ENCODE measurements at places on chromosomes 7 and 10.

DNA sequence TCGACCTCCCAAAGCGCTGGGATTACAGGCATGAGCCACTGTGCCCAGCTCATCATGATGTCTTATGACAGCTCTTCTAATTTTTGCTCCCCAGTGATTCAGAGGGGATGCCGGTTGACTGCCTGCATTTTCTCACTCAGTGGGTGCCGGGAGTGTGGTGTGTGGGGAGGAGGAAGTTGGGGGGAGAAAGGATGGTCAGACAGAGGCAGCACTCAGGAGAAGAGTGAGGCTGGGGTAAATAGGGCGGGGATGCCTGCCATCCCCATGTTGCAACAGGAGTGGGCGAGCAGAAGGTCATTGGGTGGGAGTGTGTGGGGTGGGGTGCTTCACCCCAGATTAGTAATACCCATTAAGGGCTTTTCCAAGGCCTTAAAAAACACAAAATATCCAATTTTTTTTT, 3.5 kb upstream of the CCL24 start:
- no peaks in the 10 kb centered on the region for H3K4me1 ChIP-seq
- H3K27me3 ChIP-seq = no peaks in the 10 kb centered on the region
- no peak overlapping the region for H3K27ac ChIP-seq
- H3K36me3 ChIP-seq = no peaks in the 10 kb centered on the region

GRCh38 chr10:43090188-43090587, 13.3 kb downstream of the RET start:
- no peaks in the 10 kb centered on the region for H3K27me3 ChIP-seq
- H3K27ac ChIP-seq = no peak overlapping the region
- H3K4me1 ChIP-seq = no peaks in the 10 kb centered on the region
- H3K4me3 ChIP-seq = no peak overlapping the region
- DNase-seq = no peak

GRCh38 chr7:81469869-81470723, 299.8 kb downstream of the HGF start:
- no peaks in the 10 kb centered on the region for H3K36me3 ChIP-seq
- DNase-seq = peak; percentile 85
- H3K4me3 ChIP-seq = no peak overlapping the region
- H3K27me3 ChIP-seq = no peaks in the 10 kb centered on the region

DNA sequence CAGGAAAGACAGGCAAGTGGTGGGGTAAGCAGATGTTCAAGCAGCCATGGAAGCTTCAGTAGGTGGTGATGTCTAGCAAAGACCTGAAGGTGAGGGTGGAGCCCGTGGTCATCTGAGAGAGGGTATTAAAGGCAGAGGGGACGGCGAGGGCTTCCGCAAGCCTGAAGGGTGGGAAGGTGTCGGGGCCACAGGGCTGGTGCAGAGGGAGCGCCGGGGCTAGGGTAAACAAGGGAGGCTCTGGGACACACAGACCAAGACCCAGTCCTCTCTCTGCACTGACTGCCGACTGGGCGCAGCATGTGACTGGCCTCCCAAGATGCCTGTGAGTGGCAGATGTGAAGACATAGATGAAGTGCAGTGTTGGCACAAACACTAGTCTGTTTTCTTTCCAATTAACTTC, 132.4 kb downstream of the PKD1L1 start:
- no peak overlapping the region for H3K4me3 ChIP-seq
- no peaks in the 10 kb centered on the region for H3K36me3 ChIP-seq
- H3K27ac ChIP-seq = no peak overlapping the region
- H3K4me1 ChIP-seq = peaks cover 21% of the 10 kb centered on the region

GRCh38 chr10:28254290-28254985, 48.4 kb downstream of the MPP7 start:
- H3K27me3 ChIP-seq = no peaks in the 10 kb centered on the region
- no peak overlapping the region for H3K4me3 ChIP-seq
- DNase-seq = peak; percentile 20
- H3K36me3 ChIP-seq = no peaks in the 10 kb centered on the region

DNA sequence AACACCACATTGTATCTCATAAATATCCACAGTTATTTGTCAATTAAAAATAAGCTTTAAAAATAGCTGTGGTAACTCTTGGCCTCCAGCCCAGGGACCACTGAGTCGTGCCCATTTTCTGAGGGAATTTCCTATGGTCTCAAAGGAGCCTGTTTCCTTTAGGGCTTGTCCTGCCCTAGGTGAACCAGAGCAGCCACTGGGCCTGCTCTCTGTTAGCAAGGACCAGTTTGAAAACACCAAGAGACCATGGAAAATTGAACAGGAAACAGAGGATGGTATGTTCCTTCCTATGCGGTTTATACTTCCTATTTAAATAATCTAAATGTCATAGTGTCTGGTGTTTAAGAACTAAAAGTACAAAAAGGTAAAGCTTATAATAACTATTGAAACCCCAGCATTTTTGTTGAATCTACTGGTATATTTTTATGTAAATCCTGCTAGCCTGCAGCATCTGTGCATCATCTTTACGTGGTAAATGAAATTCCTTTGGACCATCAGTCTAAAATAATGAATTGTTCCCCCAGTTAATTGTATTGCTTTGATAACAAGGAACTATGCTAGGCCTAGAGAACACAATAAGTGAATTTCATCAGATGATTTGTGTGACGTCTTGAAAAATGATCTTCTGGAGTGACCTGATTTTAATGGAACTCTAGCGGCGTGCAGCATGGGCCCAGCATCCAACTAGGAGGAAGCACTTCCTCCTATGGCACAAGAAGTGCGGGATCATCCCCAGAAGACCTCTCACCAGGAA, 333.7 kb downstream of the GFRA1 start:
- no peak overlapping the region for H3K27ac ChIP-seq
- no peaks in the 10 kb centered on the region for H3K27me3 ChIP-seq
- DNase-seq = no peak
- no peaks in the 10 kb centered on the region for H3K4me1 ChIP-seq
- H3K4me3 ChIP-seq = no peak overlapping the region

GRCh38 chr10:71281646-71282322, 37.3 kb upstream of the SLC29A3 start:
- H3K4me1 ChIP-seq = peaks cover 59% of the 10 kb centered on the region
- no peaks in the 10 kb centered on the region for H3K27me3 ChIP-seq
- no peak overlapping the region for H3K27ac ChIP-seq
- DNase-seq = no peak
- peaks cover 34% of the 10 kb centered on the region for H3K36me3 ChIP-seq
- H3K4me3 ChIP-seq = no peak overlapping the region

DNA sequence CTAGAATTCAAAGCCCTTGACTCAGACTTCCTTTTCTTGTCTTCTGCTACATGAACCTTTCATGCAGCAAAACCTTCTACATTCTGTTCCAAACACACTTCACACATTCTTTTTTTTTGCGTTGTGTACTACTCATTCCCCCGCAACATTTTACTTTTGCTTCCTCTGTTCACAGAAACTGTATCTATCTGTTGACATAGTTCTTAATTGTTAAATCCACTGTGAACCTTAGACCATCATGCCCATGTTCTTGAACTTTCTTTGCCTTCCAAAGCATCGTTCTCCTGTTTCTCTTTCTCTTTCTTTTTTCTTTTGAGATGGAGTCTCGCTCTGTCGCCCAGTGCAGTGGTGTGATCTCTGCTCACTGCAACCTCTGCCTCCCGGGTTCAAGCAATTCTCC, 14.2 kb downstream of the CCSER2 start:
- no peaks in the 10 kb centered on the region for H3K27me3 ChIP-seq
- no peak overlapping the region for H3K27ac ChIP-seq
- H3K36me3 ChIP-seq = no peaks in the 10 kb centered on the region
- H3K4me1 ChIP-seq = peaks cover 3% of the 10 kb centered on the region
- no peak for DNase-seq

GRCh38 chr10:119020627-119020946, 8.9 kb upstream of the NANOS1 start:
- no peak overlapping the region for H3K4me3 ChIP-seq
- H3K36me3 ChIP-seq = no peaks in the 10 kb centered on the region
- H3K4me1 ChIP-seq = peaks cover 17% of the 10 kb centered on the region
- DNase-seq = no peak

- H3K36me3 ChIP-seq = peaks cover 21% of the 10 kb centered on the region
- peaks cover 30% of the 10 kb centered on the region for H3K4me1 ChIP-seq
- peak overlapping the region; percentile 78 for H3K27ac ChIP-seq
- no peak overlapping the region for H3K4me3 ChIP-seq
- peak; percentile 44 for DNase-seq
Measured at GRCh38 chr10:70432101-70432500, 9.4 kb downstream of the NODAL start.

GRCh38 chr7:99944497-99945070, 15.2 kb upstream of the GJC3 start:
- no peaks in the 10 kb centered on the region for H3K36me3 ChIP-seq
- no peak overlapping the region for H3K4me3 ChIP-seq
- H3K4me1 ChIP-seq = no peaks in the 10 kb centered on the region
- DNase-seq = no peak
- H3K27me3 ChIP-seq = no peaks in the 10 kb centered on the region
- no peak overlapping the region for H3K27ac ChIP-seq

DNA sequence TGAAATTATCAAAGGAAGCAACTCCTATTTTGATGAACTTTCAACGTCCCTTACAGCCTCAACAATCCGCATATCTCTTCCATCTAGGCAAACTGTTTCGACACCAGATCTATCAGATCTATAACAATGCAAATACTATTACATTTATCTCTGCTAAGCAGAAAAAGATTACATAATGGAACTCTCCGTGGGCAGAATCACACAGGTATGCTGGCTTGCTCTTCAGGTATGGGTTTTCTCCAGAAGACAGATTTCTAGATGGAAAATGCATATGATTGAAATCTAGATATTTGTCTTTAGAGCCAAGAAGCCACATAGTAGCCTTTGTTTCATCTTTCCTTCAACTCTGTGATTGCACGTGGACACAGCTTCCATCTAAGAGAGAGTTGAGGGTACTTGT, 38.6 kb downstream of the ADAM12 start:
- no peaks in the 10 kb centered on the region for H3K36me3 ChIP-seq
- no peak for DNase-seq
- no peak overlapping the region for H3K27ac ChIP-seq
- no peaks in the 10 kb centered on the region for H3K27me3 ChIP-seq

DNA sequence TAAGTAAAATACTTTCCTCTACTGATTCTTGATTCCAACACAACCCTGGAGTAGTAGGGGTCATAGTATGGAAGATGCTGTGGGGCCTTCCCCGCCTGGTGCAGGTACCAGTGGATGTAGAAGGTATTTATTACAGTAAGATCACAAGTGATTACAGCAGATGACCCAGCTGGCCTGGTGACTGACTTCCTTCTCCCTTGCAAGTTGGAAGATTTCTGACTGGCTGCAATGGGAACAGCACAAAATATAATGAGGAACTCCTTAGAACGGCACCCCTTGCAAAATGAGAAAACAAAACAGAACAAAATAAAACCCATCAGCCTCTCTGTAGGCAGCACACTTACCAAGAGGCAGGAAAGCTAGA, 61.7 kb upstream of the TARP start:
- H3K27me3 ChIP-seq = no peaks in the 10 kb centered on the region
- H3K4me1 ChIP-seq = peaks cover 5% of the 10 kb centered on the region
- H3K4me3 ChIP-seq = no peak overlapping the region
- H3K27ac ChIP-seq = no peak overlapping the region
- H3K36me3 ChIP-seq = no peaks in the 10 kb centered on the region

DNA sequence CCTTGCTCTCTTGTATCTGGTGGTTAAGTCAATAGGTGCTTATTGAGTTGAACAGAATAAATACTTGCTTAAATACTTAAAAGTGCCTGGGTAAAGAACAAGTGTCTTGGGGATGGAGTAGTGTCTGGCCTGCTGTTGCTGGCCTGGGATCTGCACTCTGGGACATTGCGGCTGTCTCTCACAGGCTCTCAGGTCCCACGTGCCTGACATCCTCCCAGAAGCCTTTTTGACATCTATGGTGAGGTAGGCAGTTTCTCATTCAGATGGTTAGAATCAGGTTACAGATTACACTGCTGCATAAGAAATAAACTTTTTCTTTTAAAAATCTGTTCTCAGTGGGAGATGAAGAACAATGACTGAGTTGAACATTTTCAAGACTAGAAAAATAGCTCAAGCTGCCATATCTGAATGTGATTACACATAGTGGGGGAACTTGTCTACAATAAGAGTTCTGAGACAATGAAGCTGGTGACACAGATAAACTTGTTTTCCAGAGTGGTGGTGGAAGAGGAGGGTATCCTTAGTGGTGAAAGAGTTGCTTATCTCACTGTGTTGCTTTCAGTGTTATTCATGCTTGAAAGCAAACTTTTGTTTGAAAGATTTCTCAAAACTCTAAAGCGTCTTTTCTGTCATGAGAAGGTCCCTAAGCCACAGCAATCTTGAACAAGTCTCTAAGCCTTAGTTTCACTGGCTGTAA, 9.7 kb downstream of the SORCS3 start:
- no peaks in the 10 kb centered on the region for H3K27me3 ChIP-seq
- H3K27ac ChIP-seq = no peak overlapping the region
- no peaks in the 10 kb centered on the region for H3K36me3 ChIP-seq
- no peak overlapping the region for H3K4me3 ChIP-seq
- H3K4me1 ChIP-seq = no peaks in the 10 kb centered on the region
- no peak for DNase-seq

- H3K4me1 ChIP-seq = peaks cover 5% of the 10 kb centered on the region
- no peaks in the 10 kb centered on the region for H3K36me3 ChIP-seq
- H3K27ac ChIP-seq = no peak overlapping the region
- H3K27me3 ChIP-seq = no peaks in the 10 kb centered on the region
- no peak overlapping the region for H3K4me3 ChIP-seq
- DNase-seq = no peak
Measured at GRCh38 chr7:91345449-91345848, 81.2 kb downstream of the FZD1 start.

DNA sequence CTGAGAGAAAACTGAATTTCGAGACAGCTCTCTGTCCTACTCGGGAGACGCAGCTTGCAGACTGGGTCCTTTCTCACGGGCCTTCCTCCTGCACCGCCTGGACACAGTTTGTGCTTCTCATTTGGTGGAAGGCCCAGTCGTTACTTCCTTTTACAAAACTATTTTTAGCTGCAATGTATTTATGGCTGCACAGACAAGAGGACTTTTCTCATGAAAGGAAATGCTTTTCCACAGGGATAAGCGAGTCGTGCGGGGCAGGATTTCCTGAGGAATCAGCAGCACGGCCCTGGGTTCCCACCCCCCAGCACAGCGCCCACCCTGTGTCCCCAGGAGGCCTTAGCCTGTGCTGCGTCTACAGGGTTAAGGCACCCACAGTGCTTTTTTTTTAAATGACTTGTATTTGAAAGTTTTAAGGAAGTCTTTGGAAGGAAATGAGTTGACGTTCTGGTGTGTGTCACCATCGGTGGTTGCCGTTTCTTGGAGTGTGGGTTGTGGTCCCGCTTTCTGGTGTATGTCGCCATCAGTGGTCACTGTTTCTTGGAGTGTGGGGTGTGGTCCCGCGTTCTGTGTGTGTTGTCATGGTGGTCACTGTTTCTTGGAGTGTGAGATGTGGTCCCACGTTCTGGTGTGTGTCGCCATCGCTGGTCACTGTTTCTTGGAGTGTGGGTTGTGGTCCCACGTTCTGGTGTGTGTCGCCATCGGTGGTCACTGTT, 50.9 kb downstream of the INPP5A start:
- H3K27ac ChIP-seq = no peak overlapping the region
- no peak for DNase-seq
- H3K4me3 ChIP-seq = no peak overlapping the region
- no peaks in the 10 kb centered on the region for H3K27me3 ChIP-seq

Measured in spinal cord (tissue), 10 donors.